ENCODE measurements at places on chromosomes 3 and 15.

DNA sequence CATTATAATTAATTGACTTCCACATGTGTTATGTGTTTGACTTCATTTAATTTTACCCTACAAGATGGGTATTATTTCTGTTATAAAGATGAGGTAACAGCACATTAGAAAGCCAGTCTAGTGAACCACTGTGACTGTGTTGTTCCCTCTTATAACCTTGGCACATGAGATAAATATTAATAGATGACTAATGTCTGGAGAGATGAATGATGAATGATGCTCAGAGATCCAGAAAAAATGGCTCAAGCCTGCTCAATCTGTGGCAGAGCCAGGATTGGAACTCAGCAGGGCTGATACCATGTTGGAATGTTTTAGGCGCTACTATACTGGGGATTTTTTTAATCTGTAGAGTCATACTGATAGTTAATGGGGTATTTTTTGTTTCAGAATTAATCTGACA lies 118.8 kb upstream of the PTX3 start:
- DNase-seq: no peak

- no peak for DNase-seq
Measured at GRCh38 chr3:104458657-104459056, 908.1 kb upstream of the ALCAM start.

- DNase-seq: no peak
Measured at GRCh38 chr15:40731034-40731433, 24.0 kb downstream of the RMDN3 start.

DNA sequence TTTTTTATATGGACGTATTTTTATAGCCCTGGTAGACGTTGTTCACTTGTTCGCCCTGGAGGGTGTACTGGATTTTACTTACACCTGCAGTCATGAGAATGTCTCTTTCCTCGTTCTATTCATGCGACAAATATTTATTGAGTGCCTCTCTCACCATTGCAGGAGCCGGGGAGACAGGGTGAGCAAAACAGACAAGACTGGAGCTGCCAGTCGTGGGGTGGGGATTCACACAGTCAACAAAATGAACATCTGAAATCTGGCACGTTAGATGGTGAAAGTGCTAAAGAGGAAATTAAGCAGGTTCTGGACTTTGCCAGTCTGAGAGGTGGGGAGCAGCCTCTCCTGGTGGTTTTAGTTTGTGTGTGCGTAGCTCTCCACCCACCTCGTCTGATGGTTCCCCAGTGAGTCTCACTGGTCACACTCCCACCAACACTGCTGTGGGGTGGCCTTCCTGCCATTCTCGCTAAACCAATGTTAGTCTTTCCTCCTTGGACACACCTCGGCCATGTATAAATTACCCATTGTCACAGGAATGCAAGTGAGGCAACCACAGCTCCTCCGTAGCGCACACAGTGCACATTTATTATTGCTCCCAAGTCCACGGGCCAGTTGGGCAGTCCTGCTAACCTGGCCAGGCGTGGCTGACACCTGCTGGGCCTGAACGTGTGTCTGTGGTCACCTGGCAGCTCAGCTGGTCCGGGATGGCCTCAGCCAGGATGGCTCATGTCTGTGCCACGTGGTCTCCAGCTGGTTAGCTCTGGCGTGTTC lies 31.5 kb downstream of the FBLN2 start:
- no peak for DNase-seq

DNA sequence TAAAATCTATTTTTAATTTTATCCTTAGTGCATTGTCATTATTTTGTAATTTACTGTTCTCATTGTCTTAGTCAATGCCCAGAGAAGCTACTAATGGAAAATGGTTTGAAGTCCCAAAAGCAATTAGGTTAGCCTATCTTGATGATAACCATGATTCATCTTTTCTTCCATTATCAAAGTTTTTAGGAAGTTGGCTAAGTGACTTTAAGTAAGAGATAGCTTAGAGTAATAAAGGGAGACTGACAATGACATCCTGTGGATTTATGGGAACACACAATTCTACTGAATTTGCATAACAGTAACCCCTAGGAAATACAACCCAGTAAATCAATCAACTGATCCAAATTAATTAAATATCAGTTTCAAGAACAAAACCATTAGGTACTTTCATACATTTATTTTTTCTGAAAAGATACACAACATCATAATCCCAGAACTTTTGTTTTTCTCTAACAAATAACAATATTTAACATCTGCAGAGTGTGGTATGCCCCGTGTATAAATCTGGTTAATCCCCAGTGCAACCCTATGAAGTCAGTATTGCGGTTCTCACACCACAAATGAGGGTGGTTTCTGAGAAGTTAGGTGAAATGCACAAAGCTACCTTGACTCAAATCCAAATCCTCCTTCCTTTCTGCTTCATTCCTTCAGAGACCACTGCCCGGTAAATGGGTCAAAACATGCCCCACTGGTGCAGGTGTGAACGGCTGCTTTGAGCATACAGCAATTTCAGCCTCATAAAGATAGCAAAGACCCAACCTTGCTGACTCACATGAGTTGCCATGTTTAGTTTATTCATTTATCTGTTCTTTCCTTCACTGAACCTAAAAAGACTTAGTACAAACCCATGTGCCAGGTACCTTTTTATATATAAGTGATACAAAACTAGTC lies 202.1 kb downstream of the TBL1XR1 start:
- DNase-seq: no peak

- DNase-seq: no peak
Measured at GRCh38 chr3:42264399-42265058, 1.5 kb downstream of the CCK start.

DNA sequence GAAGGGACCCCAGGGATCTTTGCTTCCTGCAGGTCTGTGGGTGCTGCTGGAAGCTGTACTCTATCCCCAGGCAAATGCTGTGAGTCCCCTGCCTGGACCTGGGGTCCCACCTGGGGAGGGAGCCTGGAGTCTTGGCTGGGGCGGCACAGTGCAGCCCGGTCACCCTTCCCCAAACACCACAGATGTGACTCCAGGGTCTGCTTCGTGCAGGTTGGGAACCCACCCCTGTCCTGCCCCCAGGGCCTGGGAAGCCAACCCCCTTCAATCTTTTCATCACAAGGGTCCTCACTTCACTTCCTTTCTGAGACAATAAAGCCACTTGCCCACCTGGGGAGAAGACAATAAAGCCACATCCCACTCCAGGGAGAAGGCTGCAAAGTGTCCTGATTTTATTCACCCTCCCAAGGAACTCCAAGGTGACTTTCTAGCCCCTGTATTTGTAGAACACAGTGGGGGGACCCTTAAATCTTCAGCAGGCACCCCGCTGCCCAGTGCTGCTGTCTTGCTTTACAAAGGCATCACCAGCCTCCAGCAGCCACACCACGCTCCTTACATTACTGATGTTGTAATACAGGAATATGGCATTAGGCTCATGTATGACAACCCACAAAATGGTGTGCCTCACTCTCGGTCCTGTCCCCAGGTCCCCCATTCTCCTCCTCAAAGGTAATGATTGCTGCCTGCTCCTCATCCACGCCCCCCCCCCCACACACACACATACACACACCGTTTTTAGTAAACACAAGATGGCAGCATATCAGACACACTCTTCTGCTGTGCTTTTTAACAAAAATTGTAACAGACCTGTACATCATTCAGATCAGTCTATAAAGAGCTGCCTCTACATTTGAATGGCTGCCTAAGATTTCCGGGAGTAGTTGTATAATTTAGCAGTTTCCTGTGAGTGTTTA lies 9.9 kb downstream of the C3orf22 start:
- DNase-seq: no peak

- DNase-seq: no peak
Measured at GRCh38 chr15:91411586-91411985, 311.5 kb downstream of the SV2B start.

GRCh38 chr3:14844386-14845170 lies 25.8 kb downstream of the FGD5 start:
- DNase-seq: no peak

DNA sequence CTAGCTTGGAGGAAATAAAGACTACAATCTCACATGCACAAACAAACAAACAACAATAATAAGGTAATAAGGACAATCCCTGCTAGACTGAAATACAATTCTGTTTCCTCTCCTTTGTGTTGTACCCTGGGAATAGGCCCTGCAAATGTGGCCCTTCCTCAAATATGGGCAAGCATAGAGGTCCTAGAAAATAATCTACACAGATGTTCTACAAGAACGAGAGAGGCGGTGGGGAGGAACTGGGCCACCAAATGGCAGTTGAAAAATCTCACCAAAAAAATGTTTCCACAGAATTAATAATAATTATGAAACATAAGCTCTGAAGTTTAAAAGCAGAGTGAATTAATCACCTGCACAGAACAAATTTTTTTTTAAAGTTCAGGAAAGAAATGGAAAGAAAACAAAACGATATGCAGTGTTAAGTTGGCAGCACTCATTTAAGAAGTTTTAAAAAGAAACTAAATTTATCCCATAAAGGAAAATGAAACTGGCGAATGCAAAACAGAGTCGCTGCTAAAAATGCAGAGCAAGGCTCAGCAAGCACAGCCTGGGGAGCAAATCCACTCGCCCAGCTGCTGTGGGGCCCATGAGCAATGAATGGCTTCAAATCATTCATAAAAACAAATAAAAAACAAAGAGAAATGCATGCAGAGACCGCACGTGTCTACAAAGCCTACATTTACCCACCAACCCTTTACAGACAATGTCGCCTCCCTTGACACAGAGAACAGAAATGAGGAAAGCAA lies 475.4 kb downstream of the OCA2 start:
- DNase-seq: no peak

DNA sequence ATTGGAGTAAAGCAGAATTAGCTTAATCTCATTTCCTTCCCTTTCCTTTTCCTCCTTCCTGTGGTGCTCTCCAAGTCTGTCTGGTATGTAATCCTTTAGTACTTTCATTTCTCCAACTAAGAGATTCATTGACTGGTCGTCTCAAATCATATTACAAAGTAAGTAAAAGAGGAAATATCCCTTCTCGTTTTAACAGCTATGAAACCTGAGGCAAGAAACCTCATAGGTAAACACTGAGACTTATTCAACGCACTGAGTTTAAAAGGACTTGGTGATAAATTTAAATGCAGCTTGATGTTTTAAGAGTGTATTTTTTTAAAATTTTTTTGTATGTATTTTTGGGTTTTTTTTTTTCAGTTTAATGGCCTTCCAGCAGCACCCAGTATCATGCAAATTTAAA lies 117.2 kb upstream of the LRRC3B start:
- no peak for DNase-seq

- DNase-seq: no peak
Measured at GRCh38 chr3:127753898-127754410, 68.4 kb downstream of the MGLL start.

DNA sequence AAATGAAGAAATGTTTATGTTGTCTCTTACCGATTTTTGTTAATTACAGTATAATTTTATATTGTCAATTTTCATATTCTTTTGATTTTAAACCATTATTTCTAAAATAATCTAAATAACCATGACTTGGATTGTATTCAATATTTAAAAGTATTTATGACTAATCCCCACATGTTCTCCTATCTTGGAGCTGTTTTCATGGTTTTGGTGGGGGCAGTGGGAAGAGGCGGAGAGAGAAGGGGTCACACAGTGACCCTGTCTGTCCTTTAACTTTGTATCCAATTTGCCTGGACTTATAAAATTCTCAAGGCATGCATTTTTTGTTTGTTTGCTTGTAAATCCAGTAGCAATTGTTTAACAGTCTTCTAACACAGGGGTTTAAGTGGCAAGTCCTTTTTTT lies 407.4 kb downstream of the NTRK3 start:
- no peak for DNase-seq

- DNase-seq: no peak
Measured at GRCh38 chr3:17678116-17678741, 64.2 kb downstream of the TBC1D5 start.

GRCh38 chr15:69712991-69713390 lies 260.4 kb downstream of the RPLP1 start:
- no peak for DNase-seq

DNA sequence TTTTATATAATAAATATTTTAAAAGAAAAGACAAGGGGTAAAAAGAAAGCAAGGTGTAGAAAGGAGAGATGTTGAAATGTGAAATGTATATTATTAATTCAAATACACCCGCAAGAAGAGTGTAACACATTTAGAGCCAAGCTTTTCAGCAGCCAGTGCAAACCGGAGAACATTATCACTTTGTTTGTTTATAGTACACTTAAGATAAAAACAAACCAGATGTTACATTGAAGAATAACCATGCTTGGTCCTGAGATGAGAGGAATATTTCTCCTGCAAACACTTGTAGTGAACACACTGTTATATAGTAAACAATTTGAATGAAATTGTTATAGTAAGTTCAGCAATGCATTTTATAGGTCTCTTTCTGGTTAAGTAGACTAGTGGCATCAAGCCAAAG lies 1441.5 kb downstream of the OTOL1 start:
- no peak for DNase-seq

DNA sequence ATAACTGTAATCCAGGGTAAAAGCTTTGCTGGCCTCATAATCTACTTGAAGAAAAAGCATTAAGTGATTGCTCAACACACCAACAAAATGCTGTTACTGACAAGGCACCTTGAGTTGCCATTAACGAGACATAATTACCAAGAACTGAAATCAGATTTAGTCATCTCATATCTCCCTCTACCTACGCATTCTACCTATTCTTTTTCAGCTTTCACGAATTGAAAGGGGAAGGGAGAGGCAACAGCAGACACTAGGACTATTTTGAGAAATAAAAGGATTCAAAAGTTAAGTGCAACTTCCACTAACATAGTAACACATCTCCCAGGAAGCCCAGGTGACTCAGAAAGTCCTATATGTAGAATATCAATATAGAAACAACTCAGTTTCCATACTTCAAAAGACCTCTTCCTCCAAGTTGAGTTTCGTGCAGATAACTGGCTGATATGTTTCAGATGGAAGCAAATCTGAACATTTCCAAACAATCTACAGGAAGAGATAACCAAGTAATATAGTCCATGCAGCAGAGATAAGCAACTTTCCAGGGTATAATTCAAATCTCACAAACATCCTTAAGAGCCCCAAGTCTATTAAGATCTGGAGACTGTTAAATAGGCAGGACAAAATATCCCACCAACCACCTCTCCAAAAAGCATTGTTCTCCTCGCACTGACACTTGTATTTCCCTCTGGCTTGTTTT lies 1.9 kb downstream of the OSBPL10 start:
- no peak for DNase-seq

- no peak for DNase-seq
Measured at GRCh38 chr15:71256934-71257664, 141.8 kb downstream of the THSD4 start.

DNA sequence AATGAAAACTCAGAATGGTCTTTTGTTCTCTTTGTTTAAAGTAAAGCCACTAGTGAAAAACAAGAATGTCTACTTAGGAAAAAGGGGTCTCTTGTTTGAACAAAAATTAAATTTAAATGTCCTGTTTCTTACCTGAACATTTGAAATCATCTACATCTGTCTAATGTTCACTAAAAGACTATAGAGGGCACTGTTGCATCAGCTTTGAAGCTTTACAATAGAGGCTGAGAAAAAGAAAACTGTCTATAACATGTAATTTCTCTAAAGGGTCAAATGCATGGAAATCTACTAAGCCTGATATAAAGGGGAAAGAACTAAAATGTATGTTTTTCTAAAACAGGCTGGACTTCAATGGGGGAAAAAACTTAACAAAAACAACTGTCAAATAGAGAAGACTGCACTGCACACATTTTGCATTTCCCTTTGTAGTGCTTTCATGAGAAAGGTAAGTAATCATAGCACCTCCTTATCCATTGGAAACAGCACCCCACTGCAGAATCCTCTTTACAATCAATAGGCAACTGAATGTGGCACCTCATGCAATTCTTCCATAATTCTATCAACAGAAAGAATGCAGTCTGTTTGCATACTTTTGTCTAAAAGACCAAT lies 26.3 kb downstream of the DPH6 start:
- DNase-seq: peak; percentile 48
